ENCODE measurements at places on chromosomes 16 and 17. TPM values are rescaled to one million over a fixed set of nuclear protein-coding genes. Genes with fewer than 3 reads are reported as not detected.

DNA sequence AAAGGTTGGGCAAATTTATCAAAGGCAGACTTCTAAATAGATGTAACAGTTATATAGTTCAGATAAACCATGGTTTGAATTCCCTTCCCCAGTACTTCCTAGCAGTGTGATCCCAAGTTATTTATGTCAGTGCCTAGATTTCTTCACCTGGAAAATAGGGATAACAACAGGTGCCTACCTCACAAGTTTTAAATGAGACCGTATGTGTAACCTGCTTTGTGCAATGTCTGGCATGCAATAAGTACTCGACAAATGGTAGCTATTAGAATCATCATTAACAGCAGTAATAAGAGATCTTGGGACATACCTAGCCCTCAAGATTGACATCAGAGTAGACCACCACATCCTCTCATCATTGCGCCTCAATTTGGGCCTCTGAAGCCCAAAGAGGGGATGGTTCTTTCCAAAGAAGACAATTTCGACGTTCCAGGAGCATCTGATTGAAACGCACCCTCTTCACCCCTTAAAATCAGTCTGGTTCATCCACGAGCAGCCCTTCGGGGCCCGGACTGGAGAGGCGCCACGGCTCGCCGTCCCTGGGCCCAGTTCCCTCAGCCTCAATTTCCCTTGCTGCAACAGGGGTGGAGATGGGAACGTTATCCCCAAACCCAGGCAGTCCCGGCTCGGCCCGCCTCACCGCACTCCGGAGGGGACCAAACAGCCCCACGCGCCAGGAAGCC lies 541 bp downstream of the ACACA start:
- H3K36me3 ChIP-seq: peaks cover 44% of the 10 kb centered on the region
- H3K27ac ChIP-seq: peak overlapping the region; percentile 98
- H3K4me1 ChIP-seq: peaks cover 50% of the 10 kb centered on the region
- no peak for DNase-seq

DNA sequence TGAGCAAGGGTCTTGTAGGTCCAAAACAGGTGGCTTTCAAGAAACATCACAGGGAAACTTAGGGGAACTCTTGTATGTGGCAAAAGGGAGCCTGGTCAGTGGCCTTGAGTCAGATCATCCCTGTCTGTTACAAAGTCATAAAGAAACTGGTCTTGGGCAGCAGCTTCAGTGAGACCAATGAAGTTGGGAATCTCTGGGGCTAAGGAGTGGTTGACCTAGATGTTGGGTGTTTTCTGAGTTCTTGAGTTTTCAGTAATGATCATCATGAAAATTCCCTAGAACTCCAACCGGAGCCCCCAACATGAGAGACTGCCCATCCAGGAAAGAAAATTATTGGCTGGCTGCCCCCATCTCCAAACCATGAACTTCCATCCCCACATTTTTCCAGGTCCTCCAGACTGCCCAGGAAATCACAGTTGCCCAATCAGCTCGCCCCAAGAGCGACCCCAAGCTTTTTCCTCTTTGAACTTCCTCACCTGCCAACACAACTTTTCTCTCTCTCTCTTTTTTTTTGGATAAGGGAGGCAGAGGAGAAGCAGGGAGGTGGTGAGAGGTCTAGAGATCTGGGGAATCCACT lies 3.9 kb downstream of the CCR7 start:
- H3K4me3 ChIP-seq: peak overlapping the region; percentile 95
- H3K36me3 ChIP-seq: peaks cover 85% of the 10 kb centered on the region
- peaks cover 69% of the 10 kb centered on the region for H3K4me1 ChIP-seq
- peak overlapping the region; percentile 100 for H3K27ac ChIP-seq
- DNase-seq: no peak

GRCh38 chr17:39972271-39972670 lies 8.3 kb upstream of the PSMD3 start:
- no peaks in the 10 kb centered on the region for H3K36me3 ChIP-seq
- peaks cover 24% of the 10 kb centered on the region for H3K27me3 ChIP-seq
- H3K4me1 ChIP-seq: no peaks in the 10 kb centered on the region
- H3K4me3 ChIP-seq: no peak overlapping the region

- H3K4me3 ChIP-seq: no peak overlapping the region
- H3K36me3 ChIP-seq: no peaks in the 10 kb centered on the region
- H3K4me1 ChIP-seq: no peaks in the 10 kb centered on the region
- H3K27me3 ChIP-seq: peaks cover 8% of the 10 kb centered on the region
- H3K27ac ChIP-seq: no peak overlapping the region
Observed at GRCh38 chr17:66018786-66019185, 173.1 kb downstream of the CEP112 start.

DNA sequence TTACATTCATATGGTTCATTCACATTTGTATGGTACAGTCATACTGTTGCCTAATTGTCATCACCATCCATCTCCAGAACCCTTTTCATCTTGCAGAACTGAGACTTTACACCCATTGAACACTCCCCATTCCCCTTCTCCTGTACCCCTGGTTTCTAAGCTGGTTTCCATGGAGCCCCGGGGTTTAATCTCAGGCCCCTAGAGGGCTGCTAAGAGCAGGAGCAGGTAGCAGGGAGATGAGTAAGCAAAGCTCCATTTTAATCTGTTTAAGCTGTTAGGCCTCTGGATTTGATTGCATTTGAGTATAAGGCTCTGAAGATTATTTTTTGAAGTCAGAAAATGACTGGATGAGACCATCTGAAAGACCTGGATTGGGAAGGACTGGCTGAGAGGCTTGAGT lies 68.5 kb upstream of the RPL38 start:
- H3K27ac ChIP-seq: no peak overlapping the region
- H3K4me3 ChIP-seq: no peak overlapping the region
- H3K27me3 ChIP-seq: peaks cover 7% of the 10 kb centered on the region
- H3K4me1 ChIP-seq: no peaks in the 10 kb centered on the region

- H3K4me3 ChIP-seq: no peak overlapping the region
- H3K27ac ChIP-seq: no peak overlapping the region
- peaks cover 1% of the 10 kb centered on the region for H3K36me3 ChIP-seq
- no peaks in the 10 kb centered on the region for H3K27me3 ChIP-seq
- H3K4me1 ChIP-seq: no peaks in the 10 kb centered on the region
Observed at GRCh38 chr17:29165800-29166506, 14.2 kb downstream of the MYO18A start.

GRCh38 chr16:11133344-11133943 lies 122.6 kb downstream of the SOCS1 start:
- H3K27me3 ChIP-seq: no peaks in the 10 kb centered on the region
- H3K27ac ChIP-seq: peak overlapping the region; percentile 8

Gene TTYH2
- 8.1 TPM for total RNA-seq

Gene PYY
- not detected for total RNA-seq
